ENCODE measurements at places on chromosomes 12 and 14.
A peak's percentile ranks its signal among the peaks of the same experiment; 100 is the strongest.

- no peak for DNase-seq
Observed at GRCh38 chr14:66540038-66540437, 32.1 kb downstream of the GPHN start.

DNA sequence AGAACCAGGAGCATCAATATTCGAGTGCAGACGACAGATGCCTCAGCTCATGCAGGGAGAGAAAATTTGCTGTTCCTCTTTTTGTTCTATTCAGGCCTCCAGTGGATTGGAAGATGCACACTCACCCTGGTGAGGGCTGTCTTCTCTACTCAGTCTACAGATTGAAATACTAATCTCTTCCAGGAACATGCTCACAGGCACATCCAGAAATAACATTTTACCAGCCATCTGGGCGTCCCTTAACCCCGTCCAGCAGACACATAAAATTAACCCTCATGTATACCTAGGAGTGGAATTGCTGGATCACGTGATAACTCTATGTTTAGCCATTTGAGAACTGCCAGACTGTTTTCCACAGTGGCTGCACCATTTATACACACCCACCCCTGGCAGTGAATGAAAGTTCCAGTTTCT, 4.5 kb upstream of the OAS2 start:
- no peak for DNase-seq

GRCh38 chr14:52043690-52044089, 25.2 kb downstream of the NID2 start:
- no peak for DNase-seq

GRCh38 chr12:25459541-25459951, 93.5 kb downstream of the LMNTD1 start:
- no peak for DNase-seq

DNA sequence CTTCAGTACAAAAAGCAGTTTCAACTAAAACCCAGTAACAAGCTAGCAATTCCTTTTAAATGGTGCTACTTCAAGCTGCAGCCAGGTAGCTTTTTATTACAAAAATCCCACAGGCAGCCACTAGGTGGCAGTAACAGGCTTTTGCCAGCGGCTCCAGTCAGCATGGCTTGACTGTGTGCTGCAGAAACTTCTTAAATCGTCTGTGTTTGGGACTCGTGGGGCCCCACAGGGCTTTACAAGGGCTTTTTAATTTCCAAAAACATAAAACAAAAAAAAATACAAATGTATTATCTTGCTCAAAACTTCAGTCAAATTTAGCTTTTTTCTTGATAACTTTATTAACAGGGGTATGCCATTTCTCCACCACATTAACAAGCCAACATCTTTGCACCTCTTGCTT, 3.6 kb upstream of the CLEC4E start:
- peak; percentile 69 for DNase-seq

DNA sequence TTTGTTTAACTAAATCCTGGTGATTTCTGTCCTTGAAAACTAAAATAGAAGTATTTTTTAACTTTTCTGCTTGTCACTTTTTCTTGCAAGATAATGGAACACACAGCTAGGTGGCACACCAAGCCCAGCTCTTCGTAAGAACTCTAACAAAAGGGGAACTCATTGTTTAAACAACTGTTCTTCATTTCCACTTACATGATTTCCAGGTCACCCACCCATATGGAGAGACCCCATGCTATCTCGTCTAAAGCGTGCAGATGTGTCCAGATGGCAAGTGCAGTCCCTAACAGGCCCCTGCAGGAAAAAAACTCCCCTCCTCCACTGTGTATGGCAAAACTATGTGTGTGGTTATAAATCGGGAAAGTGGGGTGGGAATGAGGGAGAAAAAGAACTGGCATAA, 43.3 kb upstream of the NT5DC3 start:
- no peak for DNase-seq

DNA sequence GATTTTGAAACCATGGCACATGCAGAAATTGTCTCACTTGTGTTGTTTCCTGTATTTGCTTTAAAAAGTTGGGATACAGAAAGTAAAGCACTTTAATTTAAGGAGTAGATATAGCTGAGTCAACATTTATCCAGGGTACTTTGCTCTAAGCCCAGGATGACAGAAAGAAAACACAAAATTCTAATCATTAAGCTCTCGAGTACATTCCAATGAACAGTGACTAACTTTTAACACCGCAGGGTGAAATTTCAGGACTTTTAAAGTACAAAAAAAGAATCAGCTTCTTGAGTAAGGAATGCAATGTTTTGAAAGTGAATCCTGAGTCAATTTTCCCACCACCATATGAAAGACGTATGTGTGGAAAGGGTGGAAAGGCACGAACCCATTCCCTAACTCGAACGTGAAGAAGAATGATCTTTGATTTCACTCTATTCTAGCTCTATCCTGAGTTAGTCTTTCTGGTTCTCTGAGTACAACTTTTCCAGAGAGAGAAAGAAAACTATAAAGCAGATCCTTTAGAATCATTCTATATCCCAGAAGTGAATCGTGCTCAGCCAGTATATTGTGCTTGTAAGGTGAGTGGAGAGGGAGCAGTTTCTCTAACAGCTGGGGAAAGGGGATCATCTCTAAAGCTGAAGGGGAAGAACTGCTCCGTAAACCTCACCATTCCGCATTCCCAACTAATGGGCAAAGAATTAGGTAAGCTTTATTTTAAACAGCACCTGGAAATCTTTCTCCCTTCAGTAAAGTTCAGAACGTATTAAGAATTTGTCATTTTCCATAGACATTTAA, 779.0 kb upstream of the FLRT2 start:
- DNase-seq, result no peak

DNA sequence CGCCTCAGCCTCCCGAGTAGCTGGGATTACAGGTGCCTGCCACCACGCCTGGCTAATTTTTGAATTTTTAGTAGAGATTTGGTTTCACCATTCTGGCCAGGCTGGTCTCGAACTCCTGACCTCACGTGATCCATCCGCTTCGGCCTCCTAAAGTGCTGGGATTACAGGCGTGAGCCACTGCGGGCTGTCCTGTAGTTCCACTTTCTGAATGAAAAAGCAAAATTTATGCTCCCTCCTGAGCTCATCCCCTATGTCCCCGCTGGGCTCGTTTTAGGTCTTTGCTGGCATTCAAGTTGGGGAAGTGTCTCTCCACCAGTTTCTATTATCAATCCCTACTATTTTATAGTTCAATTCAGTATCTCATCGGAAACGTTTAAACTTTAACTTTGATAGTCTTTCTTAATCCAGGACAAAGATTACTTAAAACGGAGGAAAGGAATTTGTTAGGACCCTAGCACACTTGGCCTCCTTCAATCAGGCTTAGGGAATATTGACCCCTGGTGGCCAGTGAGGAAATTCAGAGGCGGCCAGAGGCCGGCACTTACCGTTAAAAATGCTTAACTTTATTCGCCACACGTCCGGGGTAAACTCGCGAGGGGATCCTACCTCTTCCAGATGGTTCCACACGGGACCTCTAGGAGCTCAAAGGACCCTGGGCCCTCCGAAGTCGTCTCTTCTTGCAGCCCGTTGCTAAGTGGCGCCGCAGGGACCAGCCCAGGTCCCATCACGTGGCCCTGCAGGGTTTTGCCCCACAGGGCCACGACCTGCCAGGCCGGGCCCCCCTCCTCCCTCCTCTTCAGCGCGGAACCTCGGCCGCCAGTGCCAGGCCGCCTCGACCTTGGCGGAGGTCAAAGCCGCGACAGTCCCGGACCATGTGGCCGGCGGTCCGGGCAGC, 11.4 kb upstream of the DNAL1 start:
- DNase-seq, result peak; percentile 62

GRCh38 chr12:58285551-58285950, 344.2 kb downstream of the ATP23 start:
- DNase-seq, result no peak

GRCh38 chr12:113260636-113261300, 39.5 kb downstream of the TPCN1 start:
- DNase-seq, result no peak

GRCh38 chr14:34227834-34228649, 234.0 kb downstream of the SPTSSA start:
- peak; percentile 52 for DNase-seq

DNA sequence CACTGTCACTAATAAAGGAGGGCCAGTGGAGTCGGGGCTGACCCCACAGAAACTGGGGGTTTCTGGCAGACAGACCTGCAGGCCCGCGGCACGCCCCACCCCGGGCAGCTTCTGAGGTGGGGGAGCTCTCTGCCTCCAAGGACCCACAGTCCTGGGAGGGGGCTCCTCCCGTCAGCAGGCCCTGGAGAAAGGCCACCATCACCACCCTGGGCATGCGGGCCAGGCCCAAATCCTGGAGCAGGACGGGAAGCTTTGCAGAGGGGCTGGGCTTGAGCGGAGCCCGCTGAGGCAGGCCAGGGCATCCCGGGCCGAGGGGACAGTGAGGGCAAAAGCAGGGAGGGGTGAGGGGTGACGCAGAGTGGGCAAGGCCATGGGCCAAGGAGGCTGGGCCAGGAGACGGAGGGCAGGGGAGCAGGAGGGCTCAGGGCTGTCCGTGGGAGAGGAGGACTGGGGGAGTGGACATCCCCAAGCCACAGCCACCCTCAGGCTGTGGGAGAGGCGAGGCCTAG, 11.1 kb upstream of the GPR132 start:
- DNase-seq, result no peak

- no peak for DNase-seq
Observed at GRCh38 chr12:24418157-24418556, 468.7 kb upstream of the SOX5 start.

GRCh38 chr12:93152617-93153016, 223.5 kb upstream of the EEA1 start:
- DNase-seq, result no peak

DNA sequence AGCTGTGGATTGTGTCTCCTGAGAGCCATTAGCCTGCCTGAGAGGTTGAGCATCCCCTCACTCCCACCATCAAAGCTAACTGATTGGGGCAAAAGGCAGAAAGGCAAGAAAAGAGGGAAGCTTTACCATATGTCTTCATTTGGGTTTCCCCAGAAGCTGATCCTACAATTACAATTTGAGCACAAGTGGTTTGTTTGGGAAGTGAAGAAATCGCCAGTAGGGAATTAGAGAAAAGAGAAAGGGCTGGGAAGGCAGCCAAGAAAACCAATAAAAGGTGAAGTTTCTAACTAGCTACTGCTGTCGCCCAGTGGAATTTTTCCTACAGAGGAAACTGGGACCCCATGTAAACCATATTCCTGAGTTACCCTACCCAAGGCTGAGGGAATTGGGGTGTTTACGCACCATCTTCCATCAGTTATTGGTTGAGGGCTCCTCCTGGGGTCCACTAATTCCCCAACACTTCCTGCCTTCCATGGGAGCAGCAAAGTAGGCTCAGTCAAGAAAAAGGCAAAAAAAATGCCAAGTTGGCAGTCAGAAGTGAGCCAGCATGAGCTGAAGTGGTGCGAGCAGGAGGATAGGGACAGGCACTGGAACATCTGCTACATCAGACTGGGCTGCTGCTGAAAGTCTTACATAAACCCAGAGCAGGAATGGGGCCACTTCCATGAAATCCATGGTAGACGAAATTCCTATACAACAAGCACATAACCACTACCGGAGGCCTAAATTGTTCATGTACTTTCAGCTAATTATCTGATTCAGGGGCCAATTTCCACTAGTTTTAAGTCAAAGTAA, 17.3 kb downstream of the KCNK10 start:
- DNase-seq, result no peak

DNA sequence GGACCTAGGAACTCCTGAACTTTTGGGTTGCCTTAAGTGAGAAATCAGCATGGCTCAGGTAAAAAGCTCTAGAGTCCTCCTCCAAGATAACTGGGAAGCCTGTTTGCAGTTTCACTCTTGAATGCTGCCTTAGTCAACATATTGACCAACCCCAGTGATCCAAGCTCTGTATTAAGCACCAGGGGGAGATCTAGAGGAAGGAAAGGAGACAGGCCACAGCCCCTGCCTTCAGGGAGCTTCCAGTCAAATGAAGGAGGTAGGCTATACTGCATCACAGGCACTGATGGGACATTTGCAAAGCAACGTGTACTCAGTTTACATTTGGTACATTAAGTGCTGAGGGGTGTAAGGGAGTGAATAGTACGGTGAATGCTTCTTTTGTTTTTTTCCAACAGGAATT, 1.2 kb upstream of the CSAD start:
- no peak for DNase-seq

DNA sequence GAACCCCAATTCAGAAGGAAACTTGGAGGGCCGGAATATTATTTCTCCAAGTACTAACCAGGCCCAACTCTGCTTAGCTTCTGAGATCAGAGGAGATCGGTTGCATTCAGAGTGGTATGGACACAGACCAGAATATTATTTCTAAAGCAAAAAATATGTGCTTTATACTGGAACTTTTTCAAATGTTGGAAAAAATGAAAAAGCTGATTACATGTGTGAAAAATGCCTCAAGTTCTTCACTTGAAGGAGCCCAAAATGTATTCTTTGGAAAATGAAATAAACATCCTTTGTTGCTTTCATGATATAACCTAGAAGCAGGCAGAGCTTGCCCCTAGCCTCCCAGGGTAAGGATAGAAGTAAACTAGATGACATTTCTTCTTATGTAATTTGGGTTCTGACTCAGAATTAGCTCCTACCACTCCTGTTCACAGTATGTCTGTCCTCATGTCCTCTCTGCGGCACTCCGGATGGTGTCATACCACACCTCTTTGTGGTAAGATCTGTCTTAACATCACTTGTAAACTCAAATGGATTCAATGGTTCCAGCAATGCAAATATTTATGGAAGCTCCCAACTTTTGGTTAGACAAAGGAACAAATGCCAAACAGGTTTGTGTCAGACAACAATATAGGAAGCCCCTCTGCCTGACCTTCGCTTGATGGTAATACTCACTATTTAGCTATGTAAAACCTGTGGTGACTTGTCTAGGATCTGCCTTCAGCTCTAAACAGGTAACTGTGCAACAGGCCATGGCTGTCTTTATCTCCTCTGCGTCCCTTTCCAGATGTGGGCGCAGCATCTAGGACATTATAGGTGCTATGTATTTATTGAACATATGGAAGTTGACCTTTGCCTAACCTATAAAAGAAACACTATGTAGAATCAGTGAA, 178.5 kb downstream of the SSPN start:
- no peak for DNase-seq

DNA sequence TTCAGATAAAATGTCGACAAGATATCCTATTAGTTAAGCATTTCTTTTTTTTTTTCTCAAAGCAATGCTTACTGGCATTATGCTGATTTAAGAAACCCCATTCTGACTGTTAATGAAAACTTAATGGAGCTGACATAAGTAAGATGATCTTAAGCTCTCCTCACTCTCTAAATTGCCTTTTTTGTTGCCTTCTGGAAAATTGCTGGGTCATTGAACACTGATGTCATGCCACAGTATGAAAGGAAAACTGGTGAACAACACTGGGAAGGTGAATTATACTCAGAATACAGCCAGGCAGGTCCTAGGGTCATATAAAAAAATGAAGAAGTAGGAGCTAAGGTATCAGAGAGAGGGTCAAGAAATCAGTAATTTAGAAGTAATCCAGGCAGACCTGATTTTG, 179.9 kb downstream of the BTG1 start:
- no peak for DNase-seq

DNA sequence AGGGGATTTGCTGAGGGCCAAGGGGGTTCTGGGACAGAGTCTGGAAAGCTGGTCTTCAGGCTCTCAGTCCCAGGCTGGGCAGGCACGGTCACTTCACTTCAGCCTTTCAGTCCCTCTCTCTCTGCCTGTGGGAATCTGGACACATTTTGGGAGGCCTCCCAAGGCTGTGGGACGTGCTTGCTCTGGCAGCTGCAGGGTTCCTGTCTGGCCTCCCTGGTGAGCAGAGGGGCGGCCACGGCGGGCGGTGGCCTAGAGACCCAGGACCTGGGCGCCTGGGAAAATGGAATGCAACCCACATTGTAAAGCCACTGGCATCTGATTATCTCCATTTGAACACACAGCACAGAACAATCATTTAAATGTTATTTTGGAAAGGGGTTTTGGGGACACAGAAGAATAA, 10.1 kb upstream of the ALDH2 start:
- DNase-seq, result no peak

All from activated CD4-positive, CD25-positive, alpha-beta regulatory T cell treated with anti-CD3 and anti-CD28 coated beads, Interleukin-2, amount 50 U/mL, for 72 hours (primary cell).